Activated CD8-positive, alpha-beta T cell treated with anti-CD3 and anti-CD28 coated beads for 36 hours (primary cell): ENCODE measurements at places on chromosomes 12 and 14. TPM values are rescaled to one million over a fixed set of nuclear protein-coding genes. Genes with fewer than 3 reads are reported as not detected.

GRCh38 chr12:48961801-48962200 lies 4.5 kb upstream of the ARF3 start:
- DNase-seq, result no peak

GRCh38 chr12:13147688-13148484 lies 44.4 kb upstream of the GSG1 start:
- DNase-seq, result no peak

DNA sequence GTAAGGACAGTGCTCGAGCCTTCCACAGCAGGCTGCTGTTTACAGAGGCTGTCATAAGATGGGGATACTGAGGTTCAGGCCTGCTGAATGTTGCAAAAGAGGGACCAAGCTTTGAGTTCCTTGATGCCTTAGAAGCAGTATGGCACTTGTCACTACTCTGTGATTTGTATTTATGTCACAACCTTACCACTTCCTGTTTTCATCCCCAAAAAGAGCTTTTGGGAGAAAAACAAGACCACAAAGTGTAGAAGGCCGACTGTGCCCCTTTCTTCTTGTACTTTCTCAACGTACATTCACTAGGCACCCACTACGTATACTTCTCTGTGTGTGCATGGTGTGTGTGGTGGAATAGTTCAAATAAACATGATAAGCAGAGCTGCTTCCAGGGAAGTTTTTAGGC lies 90.1 kb downstream of the DRAM1 start:
- no peak for DNase-seq

GRCh38 chr12:84502907-84503787 lies 409.5 kb downstream of the SLC6A15 start:
- peak; percentile 25 for DNase-seq

DNA sequence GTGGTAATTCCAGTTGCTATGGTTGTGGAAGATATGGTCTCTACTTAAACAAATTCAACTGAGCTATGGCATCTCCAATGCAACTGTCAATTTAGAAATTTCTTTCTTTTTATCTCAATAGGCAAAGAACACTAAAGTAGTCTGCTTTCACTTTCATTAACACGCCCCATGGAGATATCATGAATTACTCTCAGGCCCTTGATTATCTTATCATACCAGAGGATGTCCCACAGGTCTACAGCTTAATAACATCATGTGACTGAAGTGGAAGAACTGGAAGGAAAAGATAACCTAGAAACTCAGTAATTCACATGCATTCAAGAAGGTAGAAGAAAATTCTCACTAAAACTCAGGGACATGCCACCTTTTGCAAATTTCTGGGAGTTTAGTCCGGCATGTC lies 114.3 kb downstream of the FLRT2 start:
- no peak for DNase-seq

DNA sequence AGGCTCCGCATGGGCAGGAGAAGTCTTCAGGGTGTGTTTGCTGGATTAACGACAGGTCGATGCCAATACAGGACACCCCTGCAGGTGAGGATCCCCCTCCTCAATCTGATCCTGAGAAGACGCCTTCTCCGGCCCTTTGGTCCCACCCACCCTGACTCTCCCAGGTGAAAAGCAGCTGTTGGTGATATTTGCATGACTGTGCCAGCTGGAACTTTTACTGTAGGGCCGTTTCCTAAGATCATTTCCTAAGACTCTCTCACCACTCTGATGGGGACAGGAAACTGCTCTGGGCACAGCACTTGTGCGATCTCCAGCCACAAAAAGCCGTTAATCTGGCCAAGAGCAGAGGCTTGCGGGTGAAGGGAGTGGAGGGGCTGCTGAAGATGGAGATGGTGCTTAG lies 16.8 kb upstream of the EIF5 start:
- no peak for DNase-seq

DNA sequence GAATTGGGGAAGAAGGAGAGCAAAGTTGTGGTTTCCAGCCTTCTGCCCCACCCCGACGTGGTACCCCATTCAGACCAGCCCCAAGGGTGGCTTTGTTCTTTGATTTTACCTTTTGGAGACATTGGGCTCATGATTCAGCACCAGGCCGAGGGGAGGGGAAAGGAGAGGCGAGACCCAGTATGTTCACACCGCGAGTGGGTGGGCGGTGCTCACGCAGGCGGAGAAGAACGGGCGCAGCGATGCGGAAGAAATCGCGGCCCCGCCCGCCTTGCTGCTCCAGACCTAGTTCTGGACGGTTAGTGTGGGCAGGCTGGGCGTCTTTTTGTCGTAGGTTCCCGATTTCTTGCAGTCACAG lies 963 bp downstream of the ATL1 start:
- DNase-seq, result peak; percentile 74

KRT2 gene
- total RNA-seq, result not detected

C12orf54 gene
- total RNA-seq, result not detected
